ENCODE measurements at places on chromosomes 16 and 17. TPM values are rescaled to one million over a fixed set of nuclear protein-coding genes. Genes with fewer than 3 reads are reported as not detected.

DNA sequence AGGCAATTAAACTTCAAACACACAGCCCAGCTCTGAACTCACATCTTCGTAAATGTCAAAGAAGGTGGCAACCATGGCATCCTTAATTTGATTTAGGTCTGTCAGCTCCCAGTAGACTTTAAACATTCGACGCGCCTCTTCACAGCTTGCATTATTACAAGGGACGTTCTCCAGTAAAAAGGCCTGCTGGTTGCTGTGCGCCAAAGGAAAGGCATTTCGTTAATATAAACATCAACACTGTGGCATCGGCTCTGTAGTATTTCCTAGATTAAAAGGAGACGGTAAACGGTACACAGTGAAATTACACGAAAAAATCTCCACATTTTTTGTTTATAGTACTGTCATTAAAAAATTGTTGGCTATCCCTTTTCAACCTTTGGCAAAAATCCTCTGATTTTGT, 116.8 kb upstream of the NETO2 start:
- no peak for DNase-seq

- no peak for DNase-seq
Measured at GRCh38 chr16:10964891-10965326, 20.5 kb downstream of the CLEC16A start.

TP53TG3C gene
- not detected for total RNA-seq

- DNase-seq, result no peak
Measured at GRCh38 chr16:2768403-2769089, 8.5 kb downstream of the ELOB start.

- DNase-seq, result no peak
Measured at GRCh38 chr17:55300479-55301290, 35.9 kb downstream of the HLF start.

CHST5 gene
- total RNA-seq, result not detected

DBNDD1 gene
- 15.5 TPM for total RNA-seq

- no peak for DNase-seq
Measured at GRCh38 chr17:82835122-82835521, 4.7 kb downstream of the ZNF750 start.

LPO gene
- not detected for total RNA-seq

- DNase-seq, result no peak
Measured at GRCh38 chr16:19228575-19228974, 57.0 kb upstream of the CLEC19A start.

GRCh38 chr17:71828182-71828596, 292.6 kb upstream of the SOX9 start:
- DNase-seq, result no peak

GRCh38 chr16:52573365-52574299, 26.7 kb upstream of the TOX3 start:
- DNase-seq, result no peak

DNA sequence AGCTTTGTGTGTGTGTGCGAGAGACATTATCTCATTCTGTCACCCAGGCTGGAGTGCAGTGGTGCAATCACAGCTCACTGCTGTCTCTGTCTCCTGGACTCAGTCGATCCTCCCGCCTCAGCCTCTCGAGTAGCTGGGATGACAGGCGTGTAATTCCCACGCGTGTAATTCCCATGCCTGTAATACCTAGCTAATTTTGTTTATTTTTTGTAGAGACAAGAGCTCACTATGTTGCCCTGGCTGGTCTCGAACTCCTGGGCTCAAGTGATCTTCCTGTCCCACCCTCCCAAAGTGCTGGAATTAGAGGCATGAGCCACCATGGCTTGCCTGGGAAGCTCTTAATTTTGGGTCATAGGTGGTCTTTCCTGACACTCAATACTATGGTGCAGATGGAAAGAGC, 205.3 kb upstream of the TNRC6C start:
- DNase-seq, result no peak

COPZ2 gene
- total RNA-seq, result 16.9 TPM

GRCh38 chr16:67546761-67547422, 15.4 kb upstream of the CTCF start:
- no peak for DNase-seq

C1QL1 gene
- total RNA-seq, result not detected

DNA sequence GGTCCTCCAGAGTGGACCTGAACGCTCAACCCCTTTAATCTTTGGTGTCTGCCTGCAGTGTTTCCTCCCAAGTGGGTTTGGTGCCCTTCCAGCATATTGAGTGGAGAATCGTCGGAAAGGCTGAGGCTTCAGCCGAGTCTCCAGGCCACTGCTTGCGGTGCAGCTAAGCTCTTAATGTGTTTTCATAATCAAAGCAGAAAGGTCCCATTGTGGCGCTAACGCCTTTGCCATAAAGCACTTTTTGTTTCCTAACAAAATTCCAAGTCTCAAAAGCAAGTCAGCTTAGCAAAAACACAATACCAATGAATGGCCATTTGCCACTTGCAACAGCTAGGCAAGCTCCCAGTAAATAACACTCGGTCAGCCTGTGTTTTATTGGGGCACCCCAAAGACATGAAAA, 57.6 kb downstream of the KSR1 start:
- DNase-seq, result no peak

Measured in glomerular endothelial cell (primary cell).